ENCODE measurements at places on chromosomes 11 and 22.

DNA sequence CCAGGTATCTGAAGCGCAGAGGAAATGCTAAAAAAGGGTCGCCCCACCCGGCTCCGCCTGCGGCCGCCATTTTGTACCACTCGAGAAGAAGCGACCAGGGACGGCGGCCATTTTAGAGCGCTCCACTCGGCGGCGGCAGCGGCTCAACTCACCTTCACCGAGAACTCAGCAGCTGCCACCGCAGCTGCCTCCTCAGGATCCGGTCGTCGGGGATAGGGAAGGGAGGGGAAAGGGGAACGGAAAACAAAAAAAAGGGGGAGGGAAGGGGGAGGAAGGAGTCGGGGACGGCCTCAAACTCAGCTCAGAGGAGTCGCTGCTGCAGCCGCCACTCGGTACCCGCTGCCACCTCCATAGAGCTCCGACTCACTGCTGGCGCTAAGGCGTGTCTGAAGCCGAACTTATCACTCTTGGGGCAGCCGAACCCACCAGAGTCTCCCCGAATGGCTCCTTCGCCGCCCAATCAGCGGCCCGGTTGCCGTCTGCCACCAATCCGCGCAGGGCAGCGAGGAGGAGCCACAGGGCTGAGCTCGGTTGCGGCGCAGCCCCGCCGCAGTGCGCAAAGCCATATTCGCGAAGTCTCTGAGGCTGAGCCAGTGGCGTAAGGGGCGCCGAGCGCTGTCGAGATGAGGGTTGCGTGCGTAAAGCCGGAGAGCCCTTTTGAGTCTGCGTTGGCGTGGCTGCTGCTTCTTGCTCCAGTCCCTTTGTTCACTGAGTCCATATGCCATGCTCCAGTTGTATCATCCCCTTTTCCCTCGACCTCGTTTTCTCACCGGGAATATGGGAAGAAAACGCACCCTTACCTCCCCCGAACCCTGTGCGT, at the start of gene EIF4G2:
TSS of gene EIF4G2 (minus strand) at position 374 of the 820 bp plus-strand sequence.
- DNase-seq: peak; percentile 99

DNA sequence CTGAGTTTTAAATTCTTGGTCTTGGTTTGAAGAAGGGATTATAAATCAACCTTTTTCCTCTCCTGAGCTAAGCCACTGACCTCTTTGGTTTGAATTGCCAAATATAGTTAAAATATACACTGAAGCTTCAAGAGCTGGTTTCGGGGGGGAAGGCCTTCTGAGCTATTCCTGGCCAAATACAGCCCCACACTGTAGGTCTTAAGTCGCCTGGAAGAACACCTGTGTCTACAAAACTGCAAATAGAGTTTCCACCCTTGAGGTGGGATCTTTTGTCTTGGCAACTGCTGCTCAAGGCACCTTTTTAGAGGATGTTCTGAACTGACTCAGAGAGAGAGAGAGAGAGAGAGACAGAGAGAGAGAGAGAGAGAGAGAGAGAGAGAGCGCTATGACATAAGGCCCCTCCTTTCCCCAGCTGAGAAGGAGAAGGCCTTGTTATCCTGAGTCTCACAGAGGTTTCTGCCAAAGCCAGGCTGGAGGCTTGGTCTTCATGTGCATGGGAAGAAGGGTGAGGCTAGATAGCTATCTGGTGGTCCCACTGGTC, 5.5 kb downstream of the ADM start:
- DNase-seq: no peak

DNA sequence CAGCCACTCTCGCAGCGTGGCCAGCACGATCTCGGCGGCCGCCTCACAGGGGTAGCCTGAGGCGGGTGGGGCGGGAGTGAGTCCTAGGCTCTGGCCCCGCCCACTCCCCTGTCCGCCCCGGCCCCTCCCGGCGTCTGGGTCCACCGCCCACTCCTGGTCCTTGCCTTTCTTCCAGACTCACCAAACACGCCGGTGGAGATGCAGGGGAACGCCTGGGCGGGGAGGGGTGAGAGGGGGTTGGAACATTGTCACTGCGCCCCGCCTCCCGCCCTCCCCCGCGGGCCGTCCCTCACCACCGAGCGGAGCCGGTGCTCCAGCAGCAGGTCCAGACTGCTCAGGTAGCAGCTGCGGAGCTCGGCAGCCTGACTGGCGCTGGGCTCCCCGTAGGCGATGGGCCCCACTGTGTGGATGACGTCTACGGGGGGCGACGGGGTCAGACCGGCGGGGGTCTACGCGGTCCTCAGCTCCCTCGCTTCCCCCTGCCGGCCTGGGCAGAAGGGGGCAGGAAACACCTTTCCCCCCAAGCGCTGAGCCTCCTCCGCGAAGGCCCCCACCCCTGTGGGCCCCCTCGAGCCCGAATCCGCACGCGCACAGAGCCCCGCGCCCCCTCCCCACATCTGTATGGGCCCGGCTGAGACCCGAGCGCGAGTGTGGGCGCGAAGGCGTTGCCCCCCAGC, 13.2 kb downstream of the OTUB1 start:
- DNase-seq: peak; percentile 44

DNA sequence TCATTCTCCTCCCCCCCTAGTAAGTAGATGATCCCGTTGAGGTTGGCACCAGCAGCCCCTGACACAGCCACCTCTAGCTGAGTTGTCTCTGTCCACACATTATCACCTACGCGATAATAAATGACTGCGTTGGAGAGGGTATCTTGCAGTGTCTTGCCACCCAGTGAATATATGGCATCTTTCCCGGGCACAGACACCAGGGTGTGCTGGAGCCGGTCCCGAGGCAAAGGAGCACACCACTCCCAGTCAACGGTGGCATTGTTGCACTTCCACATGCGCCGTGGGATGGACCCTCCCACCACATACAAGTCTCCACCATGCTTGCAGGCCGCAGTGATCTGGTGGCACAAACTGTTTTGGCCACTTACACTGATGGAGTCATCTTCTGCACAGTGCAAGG, 5.4 kb downstream of the KBTBD4 start:
- DNase-seq: no peak

DNA sequence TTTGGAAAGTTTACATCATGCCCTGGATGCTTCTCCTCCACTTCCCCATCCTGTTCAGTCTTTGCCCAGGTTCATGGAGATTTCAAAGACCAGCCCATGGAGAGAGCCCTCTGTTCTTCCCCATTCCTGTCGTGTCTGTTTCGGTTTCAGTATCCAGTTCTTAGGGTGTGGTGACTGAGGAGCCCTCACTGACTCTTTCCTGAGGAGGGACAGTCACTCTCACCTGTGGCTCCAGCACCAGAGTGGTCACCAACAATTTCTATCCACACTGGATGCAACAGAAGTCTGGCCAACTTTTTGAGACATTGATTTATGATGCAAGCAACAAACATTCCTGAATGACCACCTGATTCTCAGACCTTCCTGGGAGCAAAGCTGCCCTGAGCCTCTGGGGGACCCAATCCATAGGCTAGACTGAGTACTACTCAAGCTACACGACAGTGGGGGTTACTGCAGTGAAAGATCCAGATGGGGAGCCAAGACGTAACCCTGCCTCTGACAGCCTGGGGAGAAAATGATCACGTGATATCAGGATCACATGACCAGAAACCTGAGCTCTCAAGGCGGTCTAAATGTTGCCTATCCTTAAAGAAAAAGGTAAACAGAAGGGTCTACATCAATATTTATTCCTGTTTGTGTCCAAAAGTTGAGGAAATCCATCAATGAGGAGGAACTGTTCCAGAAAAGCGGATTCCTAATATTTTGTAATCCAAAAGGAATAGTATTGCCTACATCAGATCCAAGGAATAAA, 76.2 kb upstream of the VPREB1 start:
- DNase-seq: peak; percentile 10

- DNase-seq: no peak
Measured at GRCh38 chr11:19953336-19953735, 206.9 kb downstream of the DBX1 start.

DNA sequence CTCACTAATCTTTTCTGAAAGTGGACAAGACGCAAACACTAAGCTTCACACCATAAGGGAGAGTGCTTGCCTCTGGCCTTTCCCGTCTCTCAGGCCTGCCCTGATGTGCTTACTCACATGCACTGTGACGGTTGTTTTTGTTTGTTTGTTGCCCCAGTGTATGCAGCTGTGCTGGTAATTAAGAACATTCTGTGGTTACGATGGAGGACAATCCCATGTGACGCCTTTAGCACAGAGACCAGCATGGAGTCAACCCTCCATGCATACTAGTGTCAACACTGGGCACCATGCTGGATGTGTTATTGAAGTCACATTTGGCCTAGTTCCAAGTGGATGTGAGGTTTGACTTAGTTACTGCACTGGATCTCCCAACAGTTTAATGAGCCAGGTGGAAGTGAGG, 27.8 kb upstream of the CDON start:
- no peak for DNase-seq

DNA sequence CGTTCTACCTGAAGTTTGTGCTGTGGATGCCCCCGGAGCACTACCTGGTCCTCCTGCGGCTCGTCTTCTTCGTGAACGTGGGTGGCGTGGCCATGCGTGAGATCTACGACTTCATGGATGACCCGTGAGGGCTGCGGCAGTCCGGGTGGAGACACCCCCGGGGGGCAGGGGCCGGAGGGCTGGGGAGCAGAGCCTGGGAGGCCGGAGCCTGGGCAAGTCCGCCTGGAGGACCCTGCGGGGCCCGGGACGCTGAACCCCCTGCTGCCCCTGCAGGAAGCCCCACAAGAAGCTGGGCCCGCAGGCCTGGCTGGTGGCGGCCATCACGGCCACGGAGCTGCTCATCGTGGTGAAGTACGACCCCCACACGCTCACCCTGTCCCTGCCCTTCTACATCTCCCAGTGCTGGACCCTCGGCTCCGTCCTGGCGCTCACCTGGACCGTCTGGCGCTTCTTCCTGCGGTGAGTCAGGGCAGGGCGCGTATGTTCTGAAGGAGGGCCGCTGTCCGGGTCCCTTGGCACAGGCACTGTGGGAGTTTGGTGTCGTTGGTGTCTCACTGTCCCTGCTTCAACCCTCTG, 17.3 kb downstream of the RNH1 start:
- no peak for DNase-seq

GRCh38 chr11:14480716-14481115, 18.9 kb downstream of the COPB1 start:
- DNase-seq: peak; percentile 10

DNA sequence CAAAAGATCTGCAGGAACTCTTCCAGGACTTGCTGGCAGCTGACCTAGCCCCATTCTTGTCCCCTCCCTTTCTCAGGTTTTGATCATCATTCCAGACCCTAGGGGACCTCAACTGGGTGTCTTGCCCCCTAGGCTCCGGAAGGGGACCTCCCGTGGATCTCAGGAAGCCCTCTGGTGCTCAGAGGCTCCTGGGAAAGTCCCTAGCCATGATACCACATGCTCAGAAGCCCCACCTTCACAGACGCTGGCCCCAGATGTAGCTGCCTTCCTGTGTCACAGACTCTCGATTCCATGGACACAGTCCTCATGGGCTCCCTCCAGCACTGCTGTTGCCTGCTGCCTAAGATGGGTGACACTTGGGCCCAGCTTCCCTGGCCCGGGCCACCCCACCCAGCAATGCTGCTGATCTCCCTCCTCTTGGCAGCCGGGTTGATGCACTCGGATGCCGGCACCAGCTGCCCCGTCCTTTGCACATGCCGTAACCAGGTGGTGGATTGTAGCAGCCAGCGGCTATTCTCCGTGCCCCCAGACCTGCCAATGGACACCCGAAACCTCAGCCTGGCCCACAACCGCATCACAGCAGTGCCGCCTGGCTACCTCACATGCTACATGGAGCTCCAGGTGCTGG, at the start of gene LRRC55:
TSS of gene LRRC55 (plus strand) at position 276 of the 628 bp plus-strand sequence. CDS start at position 346, 70 bp downstream.
- no peak for DNase-seq

DNA sequence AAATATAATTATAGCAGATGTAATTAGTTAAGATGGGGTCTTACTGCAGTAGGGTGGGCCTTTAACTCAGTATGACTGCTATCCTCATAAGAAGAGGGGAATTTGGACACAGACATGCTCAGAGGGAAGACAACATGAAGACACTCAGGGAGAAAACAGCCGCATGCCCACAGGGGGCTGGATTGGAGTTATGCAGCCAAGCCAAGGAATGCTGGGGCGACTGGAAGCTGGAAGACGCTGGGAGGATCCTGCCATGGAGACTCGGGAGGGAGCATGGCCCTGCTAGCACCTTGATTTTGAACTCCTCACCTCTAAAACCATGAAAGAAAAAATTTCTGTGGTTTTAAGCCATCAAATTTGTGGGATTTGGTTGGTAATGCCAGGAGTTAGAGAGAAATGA, 40.9 kb downstream of the PANX1 start:
- no peak for DNase-seq

- no peak for DNase-seq
Measured at GRCh38 chr11:57071829-57072228, 83.1 kb downstream of the OR5AK2 start.

GRCh38 chr11:122816761-122817520, 21.4 kb upstream of the CRTAM start:
- DNase-seq: no peak

DNA sequence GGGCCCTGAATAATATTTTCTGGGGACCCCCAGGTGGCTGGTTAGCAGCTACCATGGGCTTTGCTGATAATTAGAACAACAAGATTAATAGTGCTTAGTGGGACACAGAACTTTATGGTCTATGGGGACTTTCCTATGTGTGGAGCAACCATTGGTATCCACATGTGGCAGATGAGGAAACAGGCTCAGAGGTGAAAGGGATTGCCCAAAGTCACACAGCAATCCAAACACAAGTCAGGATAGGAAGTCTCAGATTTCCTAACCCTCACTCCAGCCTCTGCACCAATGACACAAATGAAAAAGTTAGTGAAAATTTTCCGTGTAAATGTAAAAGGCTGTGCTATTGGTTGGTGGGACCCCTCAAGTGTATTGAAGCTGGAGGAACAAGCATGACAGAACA, 15.3 kb upstream of the SLCO2B1 start:
- DNase-seq: no peak

DNA sequence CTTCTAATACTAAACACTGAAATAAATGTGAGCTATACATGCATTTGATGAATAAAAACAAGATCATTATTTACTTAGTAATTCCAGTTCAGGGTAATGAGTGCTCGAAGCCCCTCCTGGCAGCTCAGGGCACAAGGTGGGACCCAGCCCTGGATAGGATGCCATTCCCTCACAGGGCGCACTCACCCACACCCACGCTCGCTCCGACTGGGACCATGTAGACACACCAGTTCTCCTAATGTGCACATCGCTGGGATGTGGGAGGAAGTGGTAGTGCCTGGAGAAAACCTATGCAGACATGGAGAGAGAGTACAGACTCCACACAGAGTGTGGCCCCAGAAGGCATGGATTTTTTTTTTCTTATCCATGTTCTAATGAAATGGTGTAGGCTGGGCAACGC, 44.5 kb upstream of the RASSF10 start:
- no peak for DNase-seq

GRCh38 chr11:111777094-111778046, 11.2 kb upstream of the PPP2R1B start:
- peak; percentile 56 for DNase-seq
